RWPE2 (cell line): ENCODE measurements at places on chromosomes 11 and 22.

- DNase-seq: no peak
- no peak overlapping the region for H3K4me3 ChIP-seq
- no peaks in the 10 kb centered on the region for H3K27me3 ChIP-seq
- peaks cover 7% of the 10 kb centered on the region for H3K4me1 ChIP-seq
- no peak overlapping the region for H3K27ac ChIP-seq
These were observed 17.6 kb upstream of the CALCB start for GRCh38 chr11:15055620-15056356.

DNA sequence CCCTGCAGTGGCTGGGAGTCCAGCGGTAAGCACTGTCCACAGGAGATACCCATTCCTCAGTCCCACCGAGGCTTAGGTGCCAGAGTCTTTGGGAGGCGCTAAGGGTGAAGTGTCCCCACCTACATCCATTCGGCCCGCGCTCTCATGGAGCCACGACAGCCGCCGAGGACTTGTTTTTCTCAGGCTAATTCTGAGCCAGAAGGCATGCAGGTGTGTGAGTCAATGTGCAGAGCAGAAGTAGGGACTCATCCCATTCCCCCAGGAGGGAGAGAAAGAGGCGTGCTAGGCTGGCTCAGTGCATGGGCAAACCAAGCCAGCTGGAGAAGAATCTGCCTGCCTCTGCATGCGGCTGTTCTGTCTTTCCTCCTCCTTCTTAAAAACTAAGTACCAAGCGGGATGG is 46.6 kb downstream of the KCNC1 start:
- H3K4me1 ChIP-seq: no peaks in the 10 kb centered on the region
- H3K4me3 ChIP-seq: no peak overlapping the region
- no peak for DNase-seq
- H3K36me3 ChIP-seq: no peaks in the 10 kb centered on the region
- H3K27me3 ChIP-seq: no peaks in the 10 kb centered on the region

DNA sequence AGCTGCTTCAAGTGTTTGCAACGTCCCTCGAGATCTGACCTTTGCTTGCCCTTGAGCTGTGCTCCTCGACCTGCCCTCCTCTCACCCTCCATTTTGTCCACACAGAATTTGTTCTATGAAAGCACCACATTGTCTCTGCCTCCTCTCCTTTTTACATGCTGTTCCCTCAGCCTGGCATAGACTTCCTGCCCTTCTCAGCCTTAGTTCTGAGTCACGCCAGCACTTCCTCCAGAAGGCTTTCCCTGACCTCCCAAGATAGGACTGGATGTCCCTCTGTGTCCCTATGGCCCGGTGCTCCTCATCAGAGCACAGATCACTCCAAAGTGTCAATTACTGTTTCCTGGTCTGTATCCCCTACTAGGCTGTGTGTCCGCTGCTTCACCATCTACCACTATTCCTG is 16.2 kb downstream of the JHY start:
- H3K4me3 ChIP-seq: no peak overlapping the region
- H3K36me3 ChIP-seq: no peaks in the 10 kb centered on the region
- H3K4me1 ChIP-seq: peaks cover 9% of the 10 kb centered on the region
- no peak for DNase-seq

- DNase-seq: no peak
- H3K27ac ChIP-seq: no peak overlapping the region
- H3K4me3 ChIP-seq: no peak overlapping the region
These were observed 29.8 kb upstream of the SLC25A1 start for GRCh38 chr22:19208287-19208847.

- no peaks in the 10 kb centered on the region for H3K36me3 ChIP-seq
- no peaks in the 10 kb centered on the region for H3K27me3 ChIP-seq
- H3K4me1 ChIP-seq: peaks cover 30% of the 10 kb centered on the region
These were observed 20.2 kb downstream of the ST3GAL4 start for GRCh38 chr11:126375726-126376125.

- DNase-seq: no peak
- no peak overlapping the region for H3K4me3 ChIP-seq
- H3K27ac ChIP-seq: no peak overlapping the region
- no peaks in the 10 kb centered on the region for H3K27me3 ChIP-seq
These were observed 33.3 kb downstream of the ABTB2 start for GRCh38 chr11:34324466-34324865.

DNA sequence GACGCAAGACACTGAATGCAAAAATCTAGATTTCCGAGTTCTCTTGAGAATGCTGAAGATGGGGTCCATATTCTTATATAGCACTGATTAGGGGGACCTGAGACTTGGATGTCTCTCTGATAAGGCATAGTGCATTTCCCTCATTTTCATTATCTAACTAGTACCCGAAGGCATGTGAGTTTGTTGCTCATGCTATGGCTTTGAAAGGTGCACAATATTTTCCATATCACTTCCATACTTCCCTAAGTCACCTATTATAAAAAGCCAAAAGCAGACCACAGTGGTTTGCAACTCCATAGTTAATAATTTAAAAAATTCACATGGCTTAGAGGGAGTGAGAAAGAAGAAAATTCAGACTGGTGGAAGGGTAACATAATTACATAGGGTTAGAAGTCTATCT is 1.7 kb downstream of the BTBD10 start:
- H3K36me3 ChIP-seq: no peaks in the 10 kb centered on the region
- peaks cover 21% of the 10 kb centered on the region for H3K4me1 ChIP-seq
- H3K27me3 ChIP-seq: no peaks in the 10 kb centered on the region
- no peak for DNase-seq

DNA sequence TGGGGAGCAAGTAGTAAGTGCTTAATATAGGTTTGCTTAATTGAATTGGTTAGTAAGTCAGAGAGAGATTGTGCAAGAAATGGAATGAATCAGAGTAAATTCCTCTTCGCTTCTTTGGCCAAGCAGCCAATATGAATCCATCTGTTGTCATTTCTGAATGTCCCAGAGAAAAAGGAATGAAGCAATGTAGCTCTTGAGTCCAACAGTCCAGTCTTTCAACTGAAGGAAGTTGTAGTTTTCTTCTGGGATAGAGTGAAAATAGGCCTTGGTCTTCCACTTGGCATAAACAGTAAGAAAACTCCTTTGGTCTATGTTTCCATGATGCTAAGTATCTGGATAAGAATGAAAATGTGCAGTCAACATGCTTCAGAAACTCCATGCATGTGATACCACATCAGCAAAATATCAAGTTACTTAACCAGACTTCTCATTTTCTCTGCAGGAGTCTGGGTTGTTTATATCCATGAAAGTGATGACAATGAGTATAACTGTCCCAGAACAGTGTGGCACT is 1.8 kb upstream of the FIBIN start:
- H3K27me3 ChIP-seq: no peaks in the 10 kb centered on the region
- peak overlapping the region; percentile 59 for H3K27ac ChIP-seq
- no peaks in the 10 kb centered on the region for H3K36me3 ChIP-seq

GRCh38 chr11:112174789-112175598 is at the start of gene BCO2:
Gene BCO2, plus strand, starts transcription at chr11:112175512. Its CDS starts 90 bp downstream, at chr11:112175602.
- no peak within 1 kb of the TSS for H3K27ac ChIP-seq
- no peaks in the 10 kb centered on the region for H3K27me3 ChIP-seq
- peaks cover 26% of the 10 kb centered on the region for H3K4me1 ChIP-seq
- DNase-seq: peak; percentile 81
- H3K36me3 ChIP-seq: no peaks in the 10 kb centered on the region
- peak within 1 kb of the TSS; percentile 23 for H3K4me3 ChIP-seq
